Stimulated activated CD8-positive, alpha-beta memory T cell treated with anti-CD3 and anti-CD28 coated beads, Interleukin-2, amount 100 ng/mL, for 1 hour (primary cell): ENCODE measurements at places on chromosomes 3 and 15.

DNA sequence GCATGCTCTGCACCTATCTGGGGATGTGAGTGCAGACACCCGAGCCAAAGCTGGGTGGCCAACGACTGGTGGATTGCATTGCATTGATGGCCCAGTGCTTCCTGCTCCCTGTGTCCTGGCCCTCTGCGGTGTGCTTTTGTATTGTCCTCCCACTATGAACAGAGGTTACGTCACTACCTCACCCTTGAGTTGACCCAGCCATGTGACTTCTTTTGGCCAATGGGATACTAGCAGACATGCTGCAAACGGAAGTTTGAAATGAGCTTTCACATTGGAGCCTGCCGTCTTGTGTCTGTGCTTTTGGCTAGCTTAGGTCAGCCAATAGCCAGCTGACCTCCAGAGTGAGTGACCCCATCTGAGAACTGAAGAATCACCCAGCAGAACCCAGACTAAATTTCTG is 15.3 kb upstream of the TBC1D21 start:
- DNase-seq: no peak

GRCh38 chr3:106299300-106300098 is 430.7 kb upstream of the CBLB start:
- DNase-seq: no peak

- DNase-seq: no peak
Measured at GRCh38 chr15:58698887-58699641, 50.4 kb downstream of the ADAM10 start.

DNA sequence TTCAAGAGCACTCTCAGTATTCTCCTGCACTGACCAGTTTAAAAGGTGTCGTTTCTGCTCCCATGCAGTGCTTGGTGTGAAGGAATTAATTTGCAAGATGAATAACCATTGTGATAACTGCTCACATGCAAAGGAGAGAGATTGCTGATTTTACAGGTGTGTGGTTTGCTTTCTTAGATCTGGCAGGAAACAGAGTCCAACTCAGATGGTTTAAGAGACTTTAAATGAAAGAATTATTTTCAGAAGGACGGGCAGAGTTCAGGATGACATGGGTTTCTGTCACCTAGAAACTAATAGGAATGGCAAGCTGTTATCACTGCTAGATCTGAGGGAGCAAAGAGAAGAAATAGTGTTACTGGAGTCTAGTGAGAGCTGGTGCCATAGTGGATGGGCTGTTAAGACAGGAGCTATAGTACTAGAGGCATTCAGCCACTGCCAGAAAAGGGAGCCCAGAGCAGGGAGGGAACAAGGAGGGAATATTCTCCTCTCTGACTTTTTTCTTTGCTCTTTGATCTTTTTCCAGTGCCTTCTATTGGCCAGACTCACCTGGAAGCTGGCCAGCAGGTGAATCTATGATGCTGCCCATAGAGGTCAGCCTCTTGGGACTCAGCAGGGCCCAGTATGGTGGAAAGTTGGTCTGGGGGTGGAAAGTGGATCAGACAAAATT is 14.9 kb downstream of the ATXN7 start:
- DNase-seq: no peak

DNA sequence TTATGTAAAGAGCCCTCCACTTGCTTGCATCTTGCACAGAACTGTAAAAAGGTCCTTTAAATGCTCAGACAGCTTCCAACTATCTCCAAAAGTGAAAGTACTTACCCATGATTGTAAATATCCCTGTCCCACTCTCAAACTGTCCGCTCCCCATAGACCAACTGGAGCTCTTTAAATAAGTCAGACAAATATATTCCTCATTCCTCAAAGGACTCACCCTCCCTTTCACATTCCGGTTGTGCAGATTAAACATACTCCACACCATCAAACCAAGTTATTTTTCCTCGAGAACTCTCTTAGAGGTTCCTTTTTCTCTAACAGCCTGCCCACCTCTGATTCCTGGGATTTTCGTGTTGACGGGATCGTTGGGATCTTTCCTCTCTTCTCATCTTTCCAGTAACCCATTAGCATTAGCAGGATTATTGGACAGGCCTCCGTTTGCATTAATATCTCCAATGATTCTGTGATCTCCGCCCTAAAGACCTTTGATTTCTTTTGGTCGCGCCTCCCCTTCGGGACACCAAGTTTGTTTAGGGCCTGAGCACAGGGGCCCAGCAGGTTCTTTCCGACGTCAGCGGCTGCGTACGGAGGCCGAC is 763 bp downstream of the GOLGB1 start:
- no peak for DNase-seq

DNA sequence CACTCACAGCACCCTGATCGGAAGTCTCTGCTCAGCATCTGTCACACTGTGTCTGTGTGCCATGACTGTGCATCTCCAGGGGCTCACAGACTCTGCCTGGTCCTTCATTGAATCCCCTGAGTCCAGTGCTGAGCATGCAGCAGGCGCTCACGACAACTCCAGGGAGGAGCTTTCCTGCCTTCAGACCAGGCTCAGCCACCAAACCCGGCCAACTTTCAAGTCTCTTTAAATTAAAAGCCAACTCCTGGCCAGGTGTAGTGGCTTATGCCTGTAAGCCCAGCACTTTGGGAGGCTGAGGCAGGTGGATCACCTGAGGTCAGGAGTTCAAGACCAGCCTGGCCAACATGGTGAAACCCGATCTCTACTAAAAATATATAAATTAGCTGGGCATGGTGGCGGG is 24.2 kb downstream of the GRAMD2A start:
- DNase-seq: no peak

GRCh38 chr3:45084361-45084760 is 58.3 kb downstream of the CLEC3B start:
- no peak for DNase-seq

- DNase-seq: no peak
Measured at GRCh38 chr3:63365671-63366070, 87.6 kb downstream of the SYNPR start.

GRCh38 chr3:3013317-3014052 is 96.7 kb downstream of the IL5RA start:
- no peak for DNase-seq

DNA sequence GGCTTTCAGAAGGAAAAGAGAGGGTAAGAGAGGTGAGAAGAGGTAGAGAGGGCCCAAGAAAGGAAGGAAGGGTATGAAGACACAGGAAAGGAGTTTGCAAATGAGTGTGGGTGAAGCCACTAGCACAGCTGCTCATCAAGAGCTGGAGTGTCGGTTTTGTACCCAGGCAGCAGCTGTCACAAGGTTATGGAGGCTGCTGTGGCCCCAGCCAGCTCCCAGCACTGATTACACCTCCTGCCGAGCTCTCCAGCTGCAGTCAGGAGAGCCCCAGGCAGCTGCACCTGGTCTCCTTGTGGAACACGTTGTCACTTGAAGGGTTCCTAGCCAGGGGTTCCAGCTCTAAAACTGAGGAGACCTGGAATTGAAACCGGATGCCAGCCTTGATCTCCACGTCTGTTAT is 60.4 kb upstream of the CHD2 start:
- DNase-seq: no peak
